ENCODE measurements at places on chromosomes 1 and 21.
A peak's percentile ranks its signal among the peaks of the same experiment; 100 is the strongest.

GRCh38 chr1:184028854-184029623 lies 8.5 kb downstream of the COLGALT2 start:
- no peak for DNase-seq

- DNase-seq, result no peak
These were observed 20.0 kb downstream of the CITED4 start for GRCh38 chr1:40842207-40842606.

DNA sequence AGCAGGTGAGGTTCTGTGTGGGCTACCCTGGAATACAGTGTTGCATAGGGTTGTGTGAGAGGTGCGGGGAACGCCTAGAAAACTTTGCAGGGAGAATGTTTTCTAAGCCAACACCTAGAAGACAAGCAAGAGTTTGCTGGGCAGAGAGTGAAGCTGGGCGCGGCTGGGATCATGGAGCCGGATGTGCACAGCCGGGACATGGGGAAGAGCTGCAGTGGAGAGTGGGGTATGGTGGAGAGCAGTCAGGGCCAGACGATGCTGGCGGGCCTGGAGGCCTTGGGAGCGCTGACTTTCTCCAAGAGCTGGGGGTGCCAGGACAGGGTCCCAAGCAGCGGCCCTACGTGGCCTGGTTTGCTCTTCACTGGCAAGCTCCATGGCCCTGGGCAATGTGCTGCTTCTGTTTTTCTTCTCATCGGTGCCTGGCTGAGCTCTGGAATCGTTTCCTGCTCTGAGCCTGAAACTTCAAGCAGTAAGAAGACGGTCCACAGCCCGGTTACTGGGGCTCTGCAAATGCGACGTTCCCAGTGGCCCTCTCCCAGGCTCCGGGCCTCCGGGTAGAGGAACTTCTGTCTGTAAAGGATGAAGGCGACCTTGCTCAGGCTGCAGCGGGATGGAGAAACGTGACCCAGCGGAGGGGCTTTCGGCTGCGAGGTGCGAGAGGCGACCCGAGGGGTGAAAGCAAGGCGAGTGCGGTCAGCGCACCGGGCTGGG lies 51.9 kb upstream of the CD34 start:
- no peak for DNase-seq

- DNase-seq, result no peak
These were observed 13.2 kb upstream of the SLC2A1 start for GRCh38 chr1:42971841-42972291.

GRCh38 chr1:4784761-4785160 lies 130.4 kb downstream of the AJAP1 start:
- DNase-seq, result no peak

GRCh38 chr1:6418668-6419396 lies 887 bp downstream of the HES2 start:
- no peak for DNase-seq

DNA sequence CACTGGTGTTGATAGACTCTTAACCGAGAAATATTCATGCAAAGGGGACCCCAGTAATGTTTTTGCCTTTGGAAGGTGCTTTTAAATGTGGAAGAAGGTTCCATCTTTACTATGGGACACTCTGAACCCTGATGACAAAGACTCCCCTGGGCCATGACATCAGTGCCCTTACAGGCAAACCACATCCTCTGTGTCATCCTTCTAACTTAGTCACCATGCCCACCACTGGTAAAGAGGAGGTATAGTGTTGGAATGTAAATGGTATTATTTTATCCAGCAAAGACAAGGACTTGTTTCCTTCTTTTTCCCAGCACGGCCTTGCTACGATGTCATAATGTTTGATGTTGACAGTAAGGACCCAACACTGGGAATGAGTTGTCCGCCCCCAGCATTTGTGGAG lies 12.6 kb downstream of the METTL13 start:
- DNase-seq, result peak; percentile 11

DNA sequence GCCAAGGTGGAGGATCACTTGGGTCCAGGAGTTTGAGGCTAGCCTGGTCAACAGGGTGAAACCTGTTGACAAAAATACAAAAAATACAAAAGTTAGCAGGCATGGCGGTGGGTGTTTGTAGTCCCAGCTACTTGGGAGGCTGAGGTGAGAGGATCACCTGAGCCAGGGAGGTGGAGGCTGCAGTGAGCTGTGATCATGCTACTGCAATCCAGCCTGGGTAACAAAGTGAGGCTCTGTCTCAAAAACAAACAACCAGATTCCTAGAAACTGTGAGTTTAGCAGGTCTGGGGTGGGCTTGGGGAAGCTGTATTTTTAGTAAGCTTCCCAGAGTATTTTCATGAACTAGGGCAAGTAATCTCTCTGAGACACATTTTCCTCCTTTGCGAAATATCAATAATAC lies 5.2 kb upstream of the MYOM3 start:
- no peak for DNase-seq

GRCh38 chr1:51897699-51898031 lies 19.1 kb upstream of the NRDC start:
- no peak for DNase-seq

DNA sequence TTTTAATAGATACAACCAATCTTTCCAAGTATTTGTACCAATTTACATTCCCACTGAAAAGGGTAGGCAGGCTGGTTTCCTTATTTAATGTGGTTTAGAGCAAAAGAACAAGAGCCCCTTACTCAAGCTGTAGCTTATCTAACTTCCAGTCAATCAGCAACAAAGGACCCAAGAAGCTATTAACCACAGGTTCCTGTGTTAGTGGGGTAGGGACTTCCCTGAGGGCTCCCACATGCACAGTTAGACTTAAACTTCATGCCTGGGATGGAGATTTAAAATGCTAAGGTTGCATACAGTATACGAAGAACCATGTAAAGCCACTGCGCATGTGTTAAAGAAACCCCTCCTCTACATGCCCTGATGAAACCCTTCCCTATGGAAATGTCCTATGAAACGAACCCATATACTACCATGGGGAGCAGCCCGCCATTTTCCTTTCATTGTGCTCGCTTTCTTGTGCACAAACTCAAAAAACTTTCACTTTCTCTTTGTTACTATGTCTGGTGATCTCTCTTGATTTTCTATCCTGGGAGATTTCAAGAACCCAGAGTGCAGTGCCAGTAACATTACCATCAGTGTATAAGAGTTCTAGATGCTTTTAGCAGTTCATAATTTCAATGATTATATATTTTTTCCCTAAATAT lies 23.3 kb upstream of the ST6GALNAC5 start:
- no peak for DNase-seq

GRCh38 chr1:232066521-232066920 lies 439.9 kb downstream of the DISC1 start:
- DNase-seq, result no peak

DNA sequence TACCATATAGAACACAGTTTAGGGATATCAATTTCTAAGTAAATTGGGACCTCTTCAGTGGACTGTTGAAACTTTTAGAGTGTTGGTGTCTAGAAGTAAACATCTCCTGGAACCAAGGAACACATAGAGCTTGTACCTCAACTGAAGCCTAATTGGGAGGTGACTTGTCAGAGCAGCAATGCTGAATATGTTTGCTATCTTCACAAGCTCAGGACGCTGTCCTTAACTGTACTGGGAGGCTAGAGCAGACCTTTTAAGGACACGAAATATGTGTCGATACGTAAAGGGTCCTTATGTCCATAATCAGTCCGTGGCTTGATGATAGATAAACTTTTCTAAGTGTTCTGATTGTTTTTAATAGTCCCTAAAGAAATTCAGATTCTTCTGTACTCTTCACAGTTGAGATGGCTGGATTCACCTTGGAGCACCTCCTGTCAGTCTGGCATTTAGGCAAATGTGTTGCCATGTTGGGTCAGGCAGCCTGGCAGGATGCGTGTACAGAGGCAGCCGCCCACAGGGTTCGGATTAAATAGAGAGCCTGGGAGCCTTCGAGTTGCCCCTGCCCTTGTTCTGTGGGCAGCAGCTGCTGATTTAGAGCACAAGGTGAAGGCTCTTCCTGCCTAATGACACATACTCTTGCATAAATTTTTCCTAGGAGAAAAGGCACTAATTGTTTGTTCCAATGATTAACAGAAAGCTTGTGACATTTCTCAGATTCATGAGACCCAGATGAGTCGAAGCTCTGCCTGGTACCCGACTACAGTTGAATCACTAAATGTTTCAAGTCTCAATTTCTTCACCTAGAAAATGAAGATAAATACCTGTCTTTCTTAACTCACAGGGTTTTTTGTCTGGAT lies 3.6 kb downstream of the ACTN2 start:
- no peak for DNase-seq

- no peak for DNase-seq
These were observed 38.5 kb upstream of the USP1 start for GRCh38 chr1:62398377-62398776.

DNA sequence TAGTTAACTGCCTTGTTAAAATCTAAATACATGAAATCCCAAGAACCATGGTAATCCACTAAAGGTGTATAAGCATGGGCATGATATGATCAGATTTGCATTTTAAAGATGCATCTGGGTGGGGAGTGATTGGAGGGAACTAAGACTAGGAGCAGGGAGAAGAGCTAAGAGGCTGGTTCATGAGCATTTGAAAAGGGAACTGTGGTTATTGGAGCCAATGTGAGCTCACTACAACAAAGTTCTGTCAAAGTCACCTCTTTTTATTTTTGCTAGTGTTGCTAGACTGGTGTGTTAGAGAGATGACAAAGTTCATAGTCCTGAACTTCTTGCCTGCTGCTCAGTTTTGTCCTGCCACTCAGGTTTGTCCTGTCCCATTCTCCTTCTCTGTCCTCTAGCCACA lies 67.1 kb upstream of the LRRC8D start:
- no peak for DNase-seq

- DNase-seq, result no peak
These were observed 5.3 kb upstream of the EVA1B start for GRCh38 chr1:36328713-36329112.

DNA sequence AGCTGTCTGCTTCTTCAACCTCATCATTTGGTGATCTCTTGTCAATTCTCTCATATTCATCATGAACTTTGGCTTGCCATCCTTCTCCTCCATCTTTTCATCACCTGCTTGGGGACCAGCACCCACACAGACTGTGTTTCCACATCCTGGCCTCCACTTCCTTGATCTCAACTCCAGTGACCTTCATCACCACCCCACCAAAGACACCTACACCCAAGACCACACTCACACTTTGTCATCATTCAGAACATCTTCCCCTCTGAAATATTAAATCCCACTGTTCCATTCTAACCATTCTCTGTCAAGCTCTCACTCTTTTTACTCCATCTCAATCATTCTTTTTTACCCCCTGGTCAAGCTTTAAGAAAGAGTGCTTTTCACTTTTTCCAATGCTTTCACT lies 115.5 kb upstream of the VAV3 start:
- no peak for DNase-seq

GRCh38 chr1:25187077-25187476 lies 45.2 kb downstream of the SYF2 start:
- no peak for DNase-seq

- no peak for DNase-seq
These were observed 38.3 kb downstream of the IRF2BP2 start for GRCh38 chr1:234571702-234572101.

GRCh38 chr1:70033266-70033873 lies 172.0 kb downstream of the LRRC40 start:
- DNase-seq, result no peak

DNA sequence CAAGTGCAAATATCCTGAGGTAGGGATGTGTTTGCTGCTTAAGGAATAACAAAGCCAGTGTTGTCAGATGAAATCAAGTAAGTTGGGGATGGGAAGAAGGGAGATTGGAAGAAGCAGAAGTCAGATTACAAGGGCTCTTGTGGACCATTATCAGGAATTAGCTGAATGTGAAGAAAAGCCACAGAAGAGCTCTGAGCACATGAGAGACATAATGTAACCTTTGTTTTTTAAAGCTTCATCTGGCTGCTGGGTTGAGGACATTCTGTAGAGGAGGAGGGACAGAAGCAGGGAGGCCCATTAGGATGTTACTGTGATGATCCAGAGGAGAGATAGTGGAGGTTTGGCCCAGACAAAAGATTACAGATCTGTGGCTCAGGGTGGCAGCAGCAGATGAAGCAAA lies 111.7 kb downstream of the DUSP10 start:
- DNase-seq, result no peak

- DNase-seq, result no peak
These were observed 636 bp upstream of the CAMK2N1 start for GRCh38 chr1:20486457-20487235.

- no peak for DNase-seq
These were observed 10.8 kb downstream of the MCL1 start for GRCh38 chr1:150568594-150568966.

DNA sequence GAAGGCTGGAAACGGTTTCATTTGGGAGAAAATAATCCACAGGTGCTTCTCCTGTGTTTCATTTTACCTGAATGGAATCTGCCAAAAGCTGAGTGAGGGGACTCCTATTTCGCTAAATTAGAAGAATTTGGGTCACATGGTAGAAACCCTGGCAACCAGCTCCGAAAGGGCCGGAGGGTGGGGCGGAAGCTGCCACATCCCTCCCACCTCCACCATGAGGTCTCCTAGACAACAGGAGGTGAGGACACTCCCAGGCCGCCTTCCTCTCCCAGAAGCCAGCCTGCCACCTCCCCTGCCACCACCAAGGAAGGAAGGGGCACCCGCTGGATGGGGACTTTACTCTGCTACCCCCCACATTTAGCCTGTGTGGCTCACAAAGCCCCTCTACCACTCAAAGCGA lies 199.9 kb upstream of the ZC3H12A start:
- no peak for DNase-seq

DNA sequence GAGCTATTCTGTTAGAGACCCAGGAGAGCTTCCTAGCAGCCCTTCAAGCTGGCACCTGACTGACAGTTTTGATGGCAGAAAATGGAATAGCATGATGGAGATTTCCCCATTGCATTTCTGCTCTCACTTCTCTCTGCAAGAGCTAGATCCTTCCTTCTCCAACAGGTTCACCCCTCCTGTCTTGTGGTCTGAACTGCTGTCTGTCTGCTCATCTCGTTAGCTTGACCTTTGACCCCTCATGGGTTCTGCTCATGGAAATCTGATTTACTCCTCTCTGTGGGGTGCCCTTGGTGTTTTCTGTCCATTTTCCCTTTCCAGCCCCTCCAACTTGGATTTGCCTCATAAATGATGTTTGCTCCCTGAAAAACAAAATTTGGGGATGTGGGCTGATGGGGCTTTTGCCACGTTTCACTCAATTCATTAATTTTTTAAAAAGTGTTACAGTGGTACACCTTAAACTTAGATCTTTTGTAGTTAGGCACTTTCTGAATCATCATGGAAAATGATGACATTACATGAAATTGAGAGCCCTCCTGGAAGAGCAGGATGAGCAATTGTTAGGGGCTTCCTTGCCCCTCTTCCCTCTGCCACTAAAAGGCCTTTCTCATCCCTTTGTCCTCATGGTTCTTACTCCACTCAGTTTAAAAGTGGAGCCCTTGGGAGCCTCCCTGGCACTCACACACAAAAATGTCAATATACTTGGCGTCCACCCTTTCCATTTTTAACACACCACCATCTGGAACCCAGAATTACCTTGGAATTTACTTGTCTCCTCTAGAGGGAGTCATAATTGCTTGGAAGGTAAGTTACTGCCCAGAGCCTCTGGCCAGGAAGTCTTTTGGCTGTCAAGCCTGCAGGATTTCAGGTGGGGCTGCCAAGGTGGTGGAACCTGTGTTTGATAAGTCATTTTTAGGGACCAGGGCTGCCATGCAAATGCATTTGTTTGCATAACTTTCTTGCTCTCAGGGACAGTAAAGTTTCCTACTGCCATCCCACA lies 31.9 kb upstream of the IL19 start:
- no peak for DNase-seq

Measured in activated naive CD8-positive, alpha-beta T cell treated with anti-CD3 and anti-CD28 coated beads, Interleukin-2, amount 50 U/mL, for 16 hours (primary cell).